Adrenal gland (tissue), 19 donors: ENCODE measurements at places on chromosomes 3 and 15. TPM values are rescaled to one million over a fixed set of nuclear protein-coding genes. Genes with fewer than 3 reads are reported as not detected.

DNA sequence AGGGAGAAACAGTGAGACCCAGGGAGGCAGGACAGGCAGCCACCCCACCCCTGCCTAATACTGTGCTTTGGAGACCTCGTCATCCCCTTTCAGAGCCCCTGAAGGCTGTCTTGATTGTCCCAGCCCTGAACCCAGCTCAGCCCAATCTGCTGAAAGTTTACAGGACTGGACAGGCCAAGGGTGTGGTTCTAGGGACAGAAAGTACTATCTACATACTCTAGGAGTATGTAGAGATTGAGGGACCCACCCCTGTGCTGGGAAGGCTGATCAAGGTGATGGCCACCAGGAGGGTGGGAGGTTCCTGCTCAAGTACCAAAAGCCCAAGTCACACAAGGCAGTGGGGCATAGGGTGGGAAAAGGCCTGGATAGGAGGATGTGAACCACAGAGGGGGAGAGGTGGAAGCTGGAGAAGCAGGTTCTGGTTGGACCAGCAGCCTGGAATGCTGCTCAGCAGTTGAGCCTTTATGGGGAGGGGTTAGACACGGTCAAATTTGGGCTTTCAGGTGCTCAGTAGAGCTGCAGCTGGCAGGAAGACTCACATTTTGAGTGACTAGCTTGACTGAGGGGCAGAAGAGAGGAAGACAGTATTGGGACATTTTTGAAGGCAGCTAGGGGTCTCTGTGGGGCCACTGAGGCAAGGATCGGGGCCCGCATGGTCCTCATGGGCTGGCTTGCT is 6.7 kb downstream of the NBEAL2 start:
- DNase-seq, result no peak

DNA sequence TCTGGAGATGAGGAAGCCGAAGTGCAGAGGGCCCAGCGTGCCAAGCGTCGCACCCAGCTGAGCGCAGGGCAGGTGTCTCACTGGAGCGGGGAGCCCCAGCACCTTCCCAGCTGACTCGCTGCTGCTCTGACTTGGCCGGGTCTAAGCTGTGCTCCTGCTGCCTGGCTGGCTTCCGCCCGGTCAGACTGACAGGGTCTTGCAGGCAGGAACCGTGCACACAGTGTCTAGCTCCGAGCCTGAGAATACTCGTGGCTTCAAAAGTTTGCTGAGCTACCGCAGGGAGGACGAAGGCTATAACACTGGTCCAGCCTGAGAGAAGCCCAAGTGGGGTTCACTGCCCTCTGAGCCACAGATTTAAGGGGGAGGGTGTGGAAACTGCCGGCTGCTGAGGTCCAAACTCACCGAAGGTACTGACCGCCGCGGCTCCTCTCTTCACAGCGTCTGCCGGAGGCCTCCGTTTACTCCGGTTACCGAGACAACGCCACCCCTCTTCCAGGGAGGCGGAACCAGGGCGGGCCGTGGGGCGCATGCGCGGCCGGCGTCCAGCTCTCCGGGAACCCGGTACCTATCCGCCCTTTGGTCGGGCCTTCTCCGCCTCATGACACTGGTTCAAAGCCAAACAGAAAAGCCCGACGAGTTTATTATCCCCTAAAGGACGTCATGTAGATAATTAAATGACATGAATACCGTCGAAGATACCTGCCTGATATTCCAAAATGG is at the start of gene CFAP44:
CFAP44 (minus strand) TSS at position 443 of the 720 bp plus-strand sequence. CDS start 7,829 bp downstream, outside the sequence.
- peak; percentile 88 for DNase-seq

DNA sequence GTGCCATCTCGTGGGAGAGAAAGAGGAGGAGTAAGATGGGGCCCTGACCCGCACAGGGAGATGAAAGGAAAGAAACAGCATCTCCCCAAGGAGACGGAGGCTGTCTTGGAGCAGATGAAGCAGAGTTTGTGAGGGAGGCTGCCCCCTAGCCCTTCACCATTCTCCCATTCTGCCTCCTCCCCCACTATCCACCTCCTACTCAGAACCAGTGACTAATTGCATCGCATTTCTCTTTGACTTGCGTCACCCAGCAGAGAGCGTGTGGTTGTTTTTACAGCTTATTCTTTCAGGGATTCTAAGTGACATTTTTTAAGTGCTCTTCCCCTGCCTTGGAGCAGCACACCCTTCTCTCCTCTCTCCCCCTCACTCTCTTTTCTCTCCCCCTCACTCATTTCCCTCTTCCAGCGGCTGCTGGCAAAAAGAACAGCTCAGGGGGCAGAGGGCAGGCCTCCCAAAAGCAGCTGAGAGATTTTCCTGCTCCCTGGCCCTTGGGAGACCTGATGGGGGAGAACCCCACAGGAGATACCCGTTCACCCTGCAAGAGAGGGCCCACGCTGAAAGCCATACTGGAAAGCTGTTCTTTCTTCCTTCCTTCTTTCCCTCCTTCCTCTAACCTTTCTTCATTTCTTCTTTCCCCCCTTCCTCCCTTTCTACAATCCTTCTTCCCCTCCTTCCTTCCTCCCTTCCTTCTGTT is 91.8 kb downstream of the MRPL46 start:
- no peak for DNase-seq

DNA sequence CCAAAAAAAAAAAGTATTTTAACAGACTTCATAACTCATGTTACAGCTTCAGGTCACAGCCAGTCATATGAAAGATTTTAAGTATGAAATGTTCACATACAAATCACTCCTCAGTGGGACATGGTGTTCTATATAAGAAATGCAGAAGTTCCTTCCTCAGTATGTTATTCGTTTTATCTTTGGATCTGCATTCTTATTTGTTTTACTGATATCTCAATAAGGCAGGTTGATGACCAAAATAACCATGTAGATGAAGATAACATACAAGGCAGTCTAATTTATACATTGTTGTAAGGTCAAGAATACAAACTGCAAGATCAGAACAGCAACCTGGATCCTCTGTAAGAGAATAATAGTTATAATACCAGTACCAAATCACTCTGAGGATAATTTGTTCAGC is 75.6 kb downstream of the CHAC1 start:
- DNase-seq, result no peak

DNA sequence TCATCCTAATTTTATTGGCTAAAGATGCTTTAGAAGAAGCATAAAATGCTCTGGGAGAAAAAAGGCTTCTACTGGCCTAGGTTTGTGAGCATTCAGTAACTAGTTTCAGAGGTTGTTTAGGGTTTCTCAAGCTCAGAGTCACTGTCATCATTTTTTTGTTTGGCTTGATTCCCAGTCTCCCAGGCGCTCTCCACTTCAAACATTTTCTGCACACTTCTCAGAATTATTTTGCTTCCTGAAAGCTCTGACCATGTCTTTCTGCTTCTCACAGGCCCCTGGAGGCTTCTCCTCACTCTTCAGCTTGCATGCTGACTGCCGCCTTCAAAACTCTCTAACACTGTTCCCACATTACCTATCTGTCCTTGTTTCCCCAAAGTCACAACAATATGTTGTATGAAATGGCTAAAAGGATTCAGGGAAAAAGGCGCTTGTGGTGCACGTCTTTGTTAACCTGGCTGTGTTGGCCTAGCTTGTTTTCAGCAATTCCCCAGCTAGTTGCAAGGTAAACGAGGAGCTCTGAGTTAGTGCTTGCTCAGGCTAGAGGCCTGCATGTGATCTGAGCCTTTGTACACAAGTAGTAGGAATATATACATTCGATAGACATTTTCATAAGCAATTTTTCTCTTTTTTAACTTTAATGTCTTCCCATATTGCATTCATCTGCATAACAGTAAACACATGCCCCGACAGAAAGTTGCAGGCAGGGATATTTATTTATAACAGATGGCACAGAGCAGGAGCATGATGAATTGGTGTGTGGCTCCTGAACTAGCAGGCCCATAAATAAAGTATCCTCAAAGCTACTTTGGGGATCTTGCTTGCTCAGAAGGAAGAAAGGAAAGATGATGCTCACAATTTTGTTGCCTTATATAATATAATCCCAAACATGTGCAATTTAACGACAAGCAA is 129.2 kb upstream of the DPH6 start:
- DNase-seq, result peak; percentile 19

- no peak for DNase-seq
Observed at GRCh38 chr15:73370151-73370550, 1.4 kb upstream of the HCN4 start.

TLR9 gene
- under 0.01 TPM for total RNA-seq

IGSF11 gene
- 29.1 TPM for total RNA-seq

SLC24A5 gene
- not detected for total RNA-seq

LINGO1 gene
- 0.41 TPM for total RNA-seq
